Stimulated activated CD8-positive, alpha-beta memory T cell treated with anti-CD3 and anti-CD28 coated beads, Interleukin-4, amount 100 ng/mL, for 1 hour (primary cell): ENCODE measurements at places on chromosomes 5 and 9.

DNA sequence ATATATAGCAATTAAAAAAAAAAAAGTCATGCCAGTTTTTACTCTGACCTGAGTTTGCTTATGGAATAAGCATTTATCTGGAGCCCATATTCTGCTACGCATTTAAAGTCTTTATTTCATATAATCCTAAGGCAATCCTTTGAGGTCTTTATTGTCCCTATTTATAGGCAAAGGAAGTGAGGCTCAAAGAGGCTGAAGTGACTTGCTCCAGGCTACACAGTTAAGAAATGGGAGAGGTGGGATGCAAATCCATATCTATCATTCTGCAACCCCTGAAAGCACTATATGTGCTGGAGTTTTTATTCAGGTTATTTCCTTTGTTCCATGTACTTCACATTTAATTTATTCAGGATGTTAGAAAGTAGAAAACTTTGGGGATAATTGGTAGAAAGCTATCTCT is 12.1 kb downstream of the KDM3B start:
- no peak for DNase-seq

GRCh38 chr5:152246401-152246800 is 158.7 kb downstream of the NMUR2 start:
- DNase-seq: no peak

- DNase-seq: no peak
Measured at GRCh38 chr9:114273461-114273881, 49.4 kb upstream of the ORM1 start.

DNA sequence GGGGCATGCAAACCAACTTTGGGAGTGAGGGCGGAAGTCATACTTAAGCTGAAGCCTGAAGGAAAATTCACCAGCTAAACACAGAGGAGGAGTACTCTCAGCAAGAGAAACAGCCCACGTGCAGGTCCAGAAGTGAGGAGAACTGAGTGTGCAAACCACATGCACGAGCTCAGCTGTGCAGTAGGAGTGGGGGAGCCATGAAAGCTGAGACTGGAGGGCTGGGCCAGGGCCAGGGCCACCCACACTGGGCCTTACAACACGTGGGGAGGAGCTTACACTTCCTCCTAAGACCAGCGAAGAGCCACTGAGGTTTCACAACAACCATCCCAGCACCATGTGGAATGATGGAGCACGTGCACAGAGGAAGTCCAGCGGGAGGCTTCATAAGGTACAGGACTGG is 9.3 kb upstream of the WWC1 start:
- no peak for DNase-seq

DNA sequence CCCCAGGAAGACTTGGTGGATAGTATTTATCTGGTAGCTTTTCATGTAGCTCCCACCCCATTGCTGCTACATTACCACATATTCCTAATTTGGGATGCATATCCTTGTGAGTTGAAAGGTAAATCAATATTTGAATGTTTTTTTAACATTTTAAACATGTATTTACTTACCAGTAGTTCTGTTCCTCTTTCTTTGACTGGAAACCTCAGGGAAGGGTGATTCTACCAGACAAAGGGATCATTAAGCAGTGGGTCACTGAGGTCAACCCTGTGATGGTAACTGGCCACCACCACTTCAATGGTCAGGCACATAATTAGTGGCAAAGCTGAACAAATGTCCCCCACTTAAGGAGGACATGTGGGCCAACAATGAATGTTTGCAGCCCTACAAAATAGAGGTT is 27.2 kb upstream of the KLF9 start:
- no peak for DNase-seq
